ENCODE measurements at places on chromosomes 3 and 15.

GRCh38 chr3:115626006-115626409 is 2.7 kb downstream of the GAP43 start:
- no peak for DNase-seq

DNA sequence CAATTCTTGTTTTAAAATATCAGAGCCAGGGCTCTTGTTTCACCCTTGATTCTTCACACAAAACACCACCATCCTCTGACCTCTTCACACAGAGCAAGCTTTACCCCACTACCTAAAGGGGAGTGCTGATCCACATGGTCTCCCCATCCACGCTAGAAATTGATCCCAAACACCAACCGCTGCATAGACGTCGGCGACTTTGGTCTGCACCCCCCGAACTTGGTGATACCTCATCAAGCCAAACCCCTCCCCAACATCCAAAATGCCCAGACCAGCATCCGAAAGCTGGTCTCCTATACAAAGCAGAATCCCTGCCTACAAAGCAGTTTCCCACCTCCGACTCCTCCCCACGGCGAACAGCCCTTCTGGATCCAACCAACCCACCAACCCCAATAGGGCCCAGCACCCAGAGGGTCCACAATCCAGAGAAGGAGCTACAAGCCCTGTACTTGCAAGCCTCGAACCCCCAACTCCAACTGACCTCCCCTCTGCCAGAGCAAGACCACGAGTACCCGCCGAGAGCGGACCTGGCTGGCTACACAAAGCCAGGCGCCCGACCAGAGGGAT is 25.8 kb upstream of the MTHFS start:
- no peak for DNase-seq

- DNase-seq: no peak
Measured at GRCh38 chr15:66725464-66725785, 23.4 kb downstream of the SMAD6 start.

DNA sequence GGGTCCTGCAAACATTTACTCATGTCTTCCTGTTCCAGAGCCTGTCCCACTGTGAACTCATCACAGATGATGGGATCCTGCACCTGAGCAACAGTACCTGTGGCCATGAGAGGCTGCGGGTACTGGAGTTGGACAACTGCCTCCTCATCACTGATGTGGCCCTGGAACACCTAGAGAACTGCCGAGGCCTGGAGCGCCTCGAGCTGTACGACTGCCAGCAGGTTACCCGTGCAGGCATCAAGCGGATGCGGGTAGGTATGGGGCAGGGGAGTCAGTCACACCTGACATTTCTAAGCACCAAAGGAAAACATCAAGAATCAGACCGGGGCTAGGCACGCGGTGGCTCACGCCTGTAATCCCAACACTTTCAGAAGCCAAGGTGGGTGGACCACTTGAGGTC is 56.3 kb downstream of the UBP1 start:
- DNase-seq: no peak

DNA sequence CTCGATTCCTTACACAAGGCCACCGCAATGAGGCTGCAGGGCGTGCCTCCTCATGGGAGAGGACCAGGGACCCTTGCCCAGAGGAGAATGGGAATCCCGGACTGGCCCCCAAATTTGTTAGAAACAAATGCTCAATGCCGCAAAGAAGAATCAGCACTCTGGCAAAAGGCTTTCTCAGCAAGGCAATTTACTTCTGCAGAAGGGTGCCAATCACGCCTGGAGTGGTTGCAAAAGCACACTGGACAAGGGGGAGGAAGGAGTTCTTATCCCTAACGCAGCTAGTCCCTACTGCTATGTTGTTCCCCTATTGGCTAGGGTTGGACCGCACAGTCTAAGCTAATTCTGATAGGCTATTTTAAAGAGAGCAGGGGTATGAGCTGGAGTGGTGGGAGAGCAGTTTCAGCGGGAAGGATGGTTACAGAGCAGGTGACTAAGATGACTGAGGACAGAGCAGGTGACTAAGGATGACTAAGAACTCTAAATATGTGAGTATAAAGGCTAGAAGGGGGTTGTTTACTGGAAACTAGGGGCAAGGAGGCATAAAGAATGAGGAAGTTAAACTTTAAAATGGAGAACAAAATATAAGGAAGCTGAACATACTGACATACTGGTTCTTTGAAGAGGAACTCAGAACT is 48.5 kb downstream of the KATNBL1 start:
- DNase-seq: no peak

DNA sequence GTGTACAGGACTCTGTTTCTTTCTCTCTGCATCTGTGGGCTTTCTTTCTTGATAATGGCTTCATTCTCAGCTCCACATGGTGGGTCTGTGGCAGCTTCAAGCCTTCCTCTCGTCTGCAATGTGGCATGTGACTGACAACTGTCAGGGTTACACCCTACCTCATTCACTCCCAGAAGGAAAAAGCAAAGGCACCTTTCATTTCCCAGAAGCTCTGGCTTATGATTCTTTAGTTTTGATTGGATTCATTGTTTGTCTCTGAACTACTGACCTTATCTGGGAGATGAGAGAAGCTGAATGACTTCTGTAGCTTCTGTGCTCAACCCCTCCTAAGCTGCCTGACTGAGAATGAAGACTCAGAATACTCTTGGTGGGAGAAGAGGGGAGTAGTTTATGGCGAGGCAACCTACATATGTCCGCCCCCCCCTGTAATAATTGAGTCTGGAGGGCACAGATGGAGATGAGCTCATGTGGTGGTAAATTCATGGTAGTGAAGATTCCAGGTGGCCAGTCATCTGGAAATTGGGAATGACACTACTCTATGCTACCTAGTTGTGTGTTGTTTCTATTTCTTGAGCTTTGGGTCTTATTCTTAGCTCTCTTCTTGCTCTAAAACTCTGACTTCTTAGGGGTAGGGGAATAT is 38.4 kb downstream of the KCNAB1 start:
- DNase-seq: no peak

DNA sequence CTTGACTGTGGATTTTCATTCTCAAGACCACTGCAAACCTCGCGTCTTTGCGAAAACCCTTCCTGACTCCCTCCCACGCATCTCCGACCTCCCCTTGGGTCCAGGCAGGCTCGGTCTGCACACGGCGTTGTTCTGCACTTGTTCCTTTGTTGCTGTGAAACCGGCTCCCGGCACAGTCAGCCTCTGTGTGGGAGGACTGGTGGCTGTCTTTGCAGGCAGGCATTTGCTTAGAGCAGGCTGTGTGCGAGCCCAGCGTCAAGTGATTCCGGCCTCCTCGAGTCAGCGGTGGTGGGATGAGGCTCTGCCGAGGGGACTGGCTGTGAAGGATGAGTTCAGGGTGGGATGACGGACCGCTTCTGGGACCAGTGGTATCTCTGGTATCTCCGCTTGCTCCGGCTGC is 102.6 kb upstream of the ROPN1 start:
- peak; percentile 11 for DNase-seq

DNA sequence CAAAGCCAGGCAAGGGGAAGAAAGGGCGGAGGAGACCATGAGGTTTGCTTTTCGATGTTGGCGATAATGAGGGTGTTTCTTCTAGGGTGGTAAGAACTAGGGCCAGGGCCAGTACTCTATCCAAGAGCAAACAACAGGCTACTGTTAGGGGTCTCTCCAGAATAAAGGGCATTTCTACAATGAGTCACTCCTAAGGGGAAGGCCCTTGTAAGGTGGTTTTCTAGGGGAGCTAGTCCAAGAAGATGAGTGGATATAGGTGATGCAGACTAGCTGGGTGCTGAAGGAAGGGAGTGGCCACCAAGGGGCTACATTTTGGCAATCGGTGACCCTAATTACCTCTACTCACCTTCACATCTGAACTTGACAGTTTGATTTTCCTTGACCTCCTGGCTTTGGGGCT is 148.5 kb upstream of the HACD2 start:
- DNase-seq: no peak

DNA sequence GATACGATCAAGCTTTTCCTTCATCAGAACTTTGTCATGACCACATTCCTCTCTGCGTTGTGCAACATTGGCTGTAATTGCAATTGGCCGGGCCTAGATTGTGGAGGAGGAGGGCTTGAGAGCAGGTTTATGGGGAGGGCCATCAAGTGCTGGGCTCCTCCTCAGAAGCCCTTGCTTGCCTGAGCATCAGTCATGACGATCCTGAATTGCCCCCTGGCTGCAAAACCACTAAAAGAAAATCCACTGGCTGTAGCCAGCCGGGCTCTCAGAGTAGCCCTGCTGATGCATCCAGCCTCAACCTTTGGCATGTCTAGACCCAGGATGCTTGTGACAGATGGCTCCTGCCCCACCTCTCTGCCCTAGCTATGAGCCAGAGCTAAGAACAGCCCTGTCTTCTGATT is 13.4 kb upstream of the TRH start:
- DNase-seq: no peak

DNA sequence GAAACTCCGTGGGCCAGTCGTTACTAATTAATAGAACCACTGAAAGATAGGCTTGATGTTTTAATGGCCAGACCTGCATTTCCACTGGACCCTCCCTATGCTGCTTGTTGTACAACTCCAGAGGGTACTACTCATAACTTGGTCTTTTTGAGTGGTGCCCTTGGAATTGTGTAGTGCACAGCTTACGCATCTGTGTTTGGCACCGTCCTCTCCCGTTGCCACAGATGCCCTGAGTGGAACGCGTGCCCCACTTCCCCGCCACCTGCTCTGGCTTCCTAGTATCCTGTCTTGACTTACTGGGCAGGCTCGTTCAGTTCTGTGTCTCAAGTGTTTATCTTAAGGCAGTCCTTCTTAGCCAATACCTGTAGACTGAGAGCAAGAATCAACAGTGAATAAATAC is 78.7 kb downstream of the USP13 start:
- no peak for DNase-seq

DNA sequence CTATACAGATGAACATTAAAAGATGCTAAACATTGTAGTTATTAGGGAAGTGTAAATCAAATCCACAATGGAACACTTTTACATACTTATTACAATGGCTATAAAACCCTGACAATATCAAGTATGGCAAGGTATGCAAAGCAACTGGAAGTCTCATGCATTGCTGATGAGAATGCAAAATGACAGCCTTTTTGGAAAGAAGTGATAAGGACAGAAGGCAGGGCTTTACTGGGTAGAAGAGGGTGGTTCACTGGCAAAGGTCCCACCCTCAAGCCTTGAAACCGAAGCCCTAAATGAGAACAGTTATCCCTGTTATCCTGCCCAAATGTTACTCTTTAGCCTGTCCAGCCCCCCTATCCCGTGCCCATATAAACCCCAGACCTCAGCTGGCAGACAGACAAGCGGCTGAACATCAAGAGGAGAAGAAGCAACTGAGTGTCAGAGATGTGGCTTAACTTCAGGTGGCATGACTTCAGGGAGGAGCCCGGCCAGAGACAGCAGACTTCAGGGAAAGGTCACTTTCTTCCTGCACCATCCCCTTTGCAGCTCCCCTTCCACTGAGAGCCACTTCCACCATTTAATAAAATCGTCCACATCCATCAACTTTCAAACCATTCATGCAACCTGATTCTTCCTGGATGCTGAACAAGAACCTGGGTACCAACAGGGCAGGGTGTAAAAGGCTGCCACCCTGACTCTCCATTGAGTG is 732 bp upstream of the GCSAM start:
- DNase-seq: no peak

- no peak for DNase-seq
Measured at GRCh38 chr3:13040361-13041074, 32.7 kb downstream of the IQSEC1 start.

All from fibroblast of pulmonary artery (primary cell).